Brain pericyte (primary cell): ENCODE measurements at places on chromosomes 2 and 18.

DNA sequence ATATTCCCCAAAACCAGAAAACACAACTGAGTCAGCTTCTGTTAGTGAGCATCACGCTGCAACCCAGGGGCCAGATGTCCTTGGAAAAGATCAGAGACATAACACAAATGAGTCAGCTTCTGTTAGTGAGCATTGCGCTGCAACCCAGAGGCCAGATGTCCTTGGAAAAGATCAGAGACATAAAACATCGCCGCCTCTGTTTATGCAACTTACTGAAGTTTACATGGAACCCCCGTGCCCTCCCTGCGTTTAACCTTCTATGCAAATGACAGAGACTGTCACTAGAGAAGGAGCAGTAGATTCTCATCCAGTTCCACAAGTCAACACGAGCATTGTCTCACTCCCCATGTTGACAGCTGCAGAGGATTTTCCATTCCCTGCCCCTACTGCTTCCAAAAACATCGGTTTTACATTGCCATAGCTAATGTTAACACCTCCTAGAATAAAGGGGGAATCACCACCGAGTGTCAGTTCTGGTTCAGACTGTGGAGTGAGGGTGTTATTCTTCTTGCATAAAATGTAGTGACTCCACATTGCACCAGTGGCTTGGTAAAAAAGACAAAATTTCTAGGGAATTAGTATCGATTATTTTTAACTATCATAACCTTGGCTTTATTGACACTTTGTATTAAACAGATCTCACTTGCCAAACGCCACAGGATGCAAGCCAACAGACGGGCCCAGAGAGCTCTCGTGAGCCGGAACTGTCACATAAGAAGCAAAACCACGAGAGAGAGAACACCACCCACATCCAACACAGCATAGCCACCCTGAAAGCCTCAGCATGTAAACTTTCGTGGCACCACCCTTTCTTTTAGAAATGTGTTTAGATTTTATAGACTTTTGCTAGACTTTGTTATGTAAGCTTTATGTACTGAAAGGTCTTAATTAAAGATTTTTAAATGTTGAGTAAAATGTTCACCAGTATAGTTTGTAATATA, 87.7 kb downstream of the SH3YL1 start:
- DNase-seq: no peak

GRCh38 chr2:181859803-181860202, 31.7 kb upstream of the ITPRID2 start:
- no peak for DNase-seq

DNA sequence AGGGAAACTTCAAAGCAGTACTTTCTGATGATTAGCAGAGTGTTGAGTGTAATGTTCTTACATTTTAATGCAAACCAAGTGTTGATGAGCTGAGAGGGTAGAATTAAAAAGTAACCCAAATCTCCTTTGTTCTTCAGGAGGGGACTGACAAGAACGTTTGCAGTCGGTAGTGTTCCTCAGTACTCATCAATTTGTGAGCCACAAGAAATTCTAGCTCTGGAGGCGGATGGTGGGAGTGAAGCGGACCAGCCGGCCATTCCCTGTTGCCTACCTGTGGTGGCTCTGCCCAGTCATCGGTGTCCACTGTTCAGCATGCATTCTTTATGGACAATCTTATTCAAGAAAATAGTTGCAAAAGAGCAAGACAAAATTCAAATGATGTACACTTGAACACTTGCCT, 438.6 kb upstream of the POU3F3 start:
- no peak for DNase-seq

GRCh38 chr2:170335351-170335750, 157.4 kb downstream of the MYO3B start:
- DNase-seq: no peak

DNA sequence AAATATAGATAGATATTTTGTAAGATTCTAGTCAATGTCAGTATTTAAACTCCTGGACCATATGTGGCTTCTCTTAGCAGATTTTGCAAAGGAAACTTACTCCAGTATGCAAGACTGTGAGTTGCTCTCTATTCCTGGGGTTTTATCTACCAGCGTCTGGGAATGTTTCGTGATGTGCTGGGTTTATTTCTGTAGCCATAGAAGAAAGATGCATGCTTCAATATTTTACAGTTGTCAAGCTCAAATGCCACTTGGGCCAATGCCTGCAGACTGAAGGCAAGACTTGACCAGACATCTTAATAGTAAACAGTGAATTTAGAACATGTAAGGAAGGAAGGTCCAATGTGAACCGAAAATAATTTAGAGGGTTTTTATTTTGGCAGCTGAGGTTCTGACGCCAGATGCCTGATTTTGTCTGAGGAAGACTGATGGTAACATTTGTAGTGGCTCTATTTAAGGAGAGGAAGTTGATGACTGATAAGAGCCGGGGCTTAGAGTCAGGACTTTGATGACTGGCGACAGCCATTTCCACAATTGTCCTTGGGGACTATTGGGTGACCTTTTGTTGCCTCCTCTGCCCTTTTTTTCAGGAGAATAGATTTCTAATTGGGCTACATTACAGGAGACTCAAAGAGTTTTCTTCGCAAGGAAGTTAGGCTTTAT, 154.3 kb downstream of the RAPGEF4 start:
- DNase-seq: no peak

GRCh38 chr2:31828891-31829290, 181.9 kb downstream of the MEMO1 start:
- no peak for DNase-seq

DNA sequence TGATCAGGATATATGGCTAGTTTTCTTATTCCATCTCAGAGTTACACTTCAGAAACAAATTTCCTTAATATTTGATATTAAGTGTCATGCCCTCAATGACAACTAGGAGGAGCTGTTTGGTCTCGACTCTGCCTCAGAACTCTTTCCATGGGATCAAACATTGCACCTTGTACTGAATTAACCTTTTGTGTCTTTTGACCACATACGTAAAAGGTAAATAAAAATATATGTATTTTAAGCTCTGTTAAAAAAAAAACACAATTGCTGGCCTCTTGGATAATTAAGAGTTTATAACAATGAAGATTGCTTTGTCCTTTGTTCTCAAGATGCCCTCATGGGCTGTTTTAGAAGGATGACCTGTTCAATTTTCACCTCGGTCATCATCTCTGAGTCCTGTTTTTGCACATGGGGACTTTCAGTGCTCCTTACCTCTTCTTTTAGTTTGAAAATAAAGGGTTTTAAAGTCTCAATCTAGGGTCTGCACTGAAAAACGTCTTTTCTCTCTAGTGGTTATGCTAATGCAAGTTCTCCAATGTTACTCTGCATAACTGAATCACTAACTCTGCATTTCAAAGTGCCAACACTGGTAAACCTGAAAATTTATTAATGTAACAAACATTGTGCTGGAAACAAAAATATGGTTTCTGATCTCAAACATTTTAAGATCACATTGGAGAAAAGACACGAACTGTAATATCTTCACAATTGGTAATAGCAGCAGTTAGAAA, 18.8 kb upstream of the FN1 start:
- DNase-seq: no peak

DNA sequence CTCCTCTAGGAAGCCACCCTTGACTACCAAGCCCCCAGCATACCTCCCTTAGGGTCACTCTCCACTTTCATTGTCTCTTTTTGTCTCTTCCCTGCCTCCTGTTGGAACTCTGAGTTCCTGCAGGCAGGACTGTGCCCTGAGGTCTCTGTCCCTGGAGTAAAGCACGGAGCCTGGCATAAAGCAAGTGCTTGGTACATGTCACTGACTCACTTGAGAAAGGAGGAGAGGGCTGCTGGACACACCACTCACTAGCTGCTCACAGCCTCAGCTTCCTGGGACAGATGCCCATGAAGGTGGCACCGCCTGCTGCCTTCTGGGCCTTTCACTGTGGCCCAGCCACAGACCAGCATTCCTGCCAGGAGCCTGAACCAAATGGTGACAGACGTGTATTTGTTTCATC, 64.4 kb downstream of the RPIA start:
- DNase-seq: no peak

DNA sequence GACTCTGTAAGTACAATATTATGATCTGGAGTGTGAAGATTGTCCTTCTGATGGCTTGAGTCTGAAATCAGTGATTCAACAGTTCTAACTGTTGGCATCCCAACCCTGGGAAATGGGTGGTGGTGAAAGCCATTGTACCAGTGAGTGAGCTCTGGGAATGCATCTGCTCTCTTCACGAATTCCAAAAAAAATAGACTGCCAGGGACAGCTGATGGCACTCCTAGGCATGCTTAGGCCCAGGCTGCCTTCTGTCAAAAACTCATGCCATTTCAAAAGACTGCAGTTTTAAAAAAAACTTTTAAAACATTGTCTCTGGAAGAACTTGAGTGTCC, 20.3 kb downstream of the OXER1 start:
- no peak for DNase-seq

GRCh38 chr2:71568103-71568502, 114.7 kb downstream of the DYSF start:
- DNase-seq: no peak

DNA sequence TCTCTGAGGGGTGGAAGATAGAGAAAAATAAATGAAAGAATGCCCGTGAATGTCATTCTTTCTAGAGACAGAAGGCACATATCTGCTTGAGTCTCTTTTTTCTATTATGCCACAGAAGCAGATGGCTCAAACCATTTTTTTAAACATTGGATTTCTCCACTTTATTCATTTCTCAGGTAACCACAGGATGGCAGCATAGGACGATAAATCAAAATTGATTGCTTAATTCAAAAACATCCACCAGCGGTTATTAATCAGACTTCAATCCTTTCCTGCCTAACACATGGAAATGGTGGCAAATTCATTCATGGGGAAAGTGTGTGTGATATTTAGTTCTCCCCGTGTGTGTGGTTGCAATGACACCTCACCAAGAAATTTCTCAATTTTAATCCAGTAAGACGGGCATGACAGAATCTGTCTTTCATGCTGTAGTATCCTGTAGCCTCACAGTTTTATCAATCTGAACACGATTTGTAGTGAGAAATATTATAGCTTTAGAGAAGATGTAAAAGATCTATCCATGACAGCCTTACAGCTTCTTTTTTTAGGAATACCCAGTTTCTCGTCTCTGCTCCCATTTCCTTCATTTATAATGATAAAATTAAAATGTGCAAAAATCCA, 72.2 kb downstream of the DSC3 start:
- no peak for DNase-seq

GRCh38 chr2:236626391-236627150, 56.9 kb downstream of the ACKR3 start:
- no peak for DNase-seq

DNA sequence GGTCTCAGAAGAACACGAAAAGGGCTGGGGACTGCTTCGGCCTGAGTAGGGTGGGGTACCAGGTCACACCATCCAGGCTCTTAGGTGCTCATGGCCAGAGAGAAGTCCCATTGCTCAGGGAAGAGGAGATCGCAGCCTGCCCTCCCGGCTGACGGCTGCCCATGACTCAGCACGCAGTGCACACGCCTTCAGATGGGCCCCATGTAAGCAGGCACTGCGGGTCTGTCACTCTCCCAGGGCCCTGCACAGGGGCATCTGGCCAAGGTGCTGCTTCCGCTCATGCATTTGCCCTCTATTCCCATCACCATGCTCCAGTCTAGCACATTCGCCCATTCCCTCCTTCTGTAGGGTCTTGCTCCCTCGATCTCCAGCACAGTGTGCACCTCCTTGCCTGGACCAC, 34.7 kb downstream of the SFXN5 start:
- no peak for DNase-seq

GRCh38 chr2:10348891-10349290, 46.2 kb downstream of the HPCAL1 start:
- DNase-seq: no peak

- no peak for DNase-seq
These were observed 95.1 kb downstream of the ALPK2 start for GRCh38 chr18:58533766-58534165.

DNA sequence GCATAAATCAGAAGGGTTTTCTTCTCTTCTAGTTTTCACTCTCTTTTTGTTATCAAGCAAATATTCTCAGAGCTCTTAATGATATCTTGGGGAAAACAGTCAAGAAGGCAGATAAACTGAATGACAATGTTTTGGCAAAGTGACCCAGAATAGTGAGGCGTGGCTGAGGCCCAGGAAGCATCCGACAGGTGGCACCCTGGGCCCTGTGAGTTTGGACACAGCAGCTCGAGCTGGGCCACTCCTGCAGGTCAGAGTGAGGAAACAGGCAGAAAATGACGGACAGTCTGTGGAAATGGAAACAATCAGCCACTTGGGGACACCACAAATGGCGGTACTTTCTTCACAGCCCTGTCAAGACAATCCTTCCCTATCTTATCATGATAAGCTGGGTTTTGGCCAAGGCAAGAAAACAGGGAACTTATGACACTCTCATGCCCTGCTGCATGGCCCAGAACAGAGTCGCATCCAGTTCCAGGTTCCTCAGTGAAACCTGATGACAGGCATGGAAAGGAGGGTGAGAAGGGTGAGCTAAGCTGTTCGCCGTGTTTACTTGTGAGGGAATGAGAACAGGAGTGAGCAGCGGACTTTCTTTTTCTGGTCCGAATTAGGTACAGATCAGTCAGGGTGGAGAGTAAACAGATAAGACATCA, 32.1 kb downstream of the MRPL44 start:
- no peak for DNase-seq

- no peak for DNase-seq
These were observed 113.8 kb upstream of the THSD7B start for GRCh38 chr2:136651456-136652010.

DNA sequence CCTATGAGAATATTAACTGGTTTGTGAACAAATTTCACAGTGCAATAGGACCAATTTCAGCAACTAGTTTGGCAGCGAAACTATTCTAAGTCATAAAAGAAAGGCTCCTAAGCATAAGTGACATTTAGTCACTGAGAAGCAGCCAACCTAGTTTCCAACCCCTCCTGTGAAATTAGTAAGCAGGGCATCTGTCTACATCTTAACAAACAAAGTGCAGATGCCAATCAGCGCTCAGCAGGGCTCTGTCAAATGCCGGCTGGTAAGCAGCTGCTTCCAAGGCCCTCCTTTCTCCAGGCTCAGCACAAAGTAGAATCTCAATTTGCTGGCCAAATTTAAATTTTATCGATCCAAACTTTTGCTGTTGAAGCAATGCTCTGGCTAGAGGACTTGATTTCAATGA, 124.7 kb downstream of the ICOS start:
- no peak for DNase-seq

- DNase-seq: no peak
These were observed 18.2 kb upstream of the C2orf66 start for GRCh38 chr2:196827356-196827755.

- DNase-seq: no peak
These were observed 893.8 kb upstream of the POU3F3 start for GRCh38 chr2:103960129-103960513.

DNA sequence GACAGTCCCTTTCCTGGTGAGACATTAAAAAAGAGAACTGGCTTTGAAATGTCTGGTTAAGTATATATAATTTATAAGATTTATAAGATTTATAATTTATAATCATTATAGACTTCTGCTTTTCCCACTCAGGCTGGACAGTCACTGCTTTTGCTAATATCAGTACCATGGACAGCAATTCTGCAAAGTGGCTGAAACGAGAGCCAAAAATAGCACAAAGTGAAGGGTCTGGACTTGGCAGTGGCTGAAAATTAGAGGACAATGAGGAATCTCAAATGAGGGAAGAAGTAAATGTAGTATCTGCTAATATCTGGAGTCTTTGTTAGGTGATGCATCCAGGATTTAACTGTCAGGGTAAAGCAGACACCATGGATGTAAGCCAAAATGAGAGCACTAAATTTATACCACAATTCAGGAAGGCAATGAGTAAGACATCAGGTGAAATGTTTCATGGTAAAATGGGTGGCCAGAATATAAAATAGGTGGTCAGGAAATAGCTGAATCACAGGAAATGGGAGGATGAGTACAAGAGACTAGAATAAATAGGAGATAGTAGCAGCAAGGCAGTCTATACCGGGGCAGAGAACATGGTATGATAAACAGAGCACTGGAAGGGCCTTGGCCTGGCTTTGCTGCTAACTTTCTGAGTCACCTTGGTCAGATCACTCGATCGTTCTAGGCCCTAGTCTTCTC, 39.6 kb upstream of the BOD1L2 start:
- no peak for DNase-seq
